ENCODE measurements at places on chromosomes 6 and 20.

DNA sequence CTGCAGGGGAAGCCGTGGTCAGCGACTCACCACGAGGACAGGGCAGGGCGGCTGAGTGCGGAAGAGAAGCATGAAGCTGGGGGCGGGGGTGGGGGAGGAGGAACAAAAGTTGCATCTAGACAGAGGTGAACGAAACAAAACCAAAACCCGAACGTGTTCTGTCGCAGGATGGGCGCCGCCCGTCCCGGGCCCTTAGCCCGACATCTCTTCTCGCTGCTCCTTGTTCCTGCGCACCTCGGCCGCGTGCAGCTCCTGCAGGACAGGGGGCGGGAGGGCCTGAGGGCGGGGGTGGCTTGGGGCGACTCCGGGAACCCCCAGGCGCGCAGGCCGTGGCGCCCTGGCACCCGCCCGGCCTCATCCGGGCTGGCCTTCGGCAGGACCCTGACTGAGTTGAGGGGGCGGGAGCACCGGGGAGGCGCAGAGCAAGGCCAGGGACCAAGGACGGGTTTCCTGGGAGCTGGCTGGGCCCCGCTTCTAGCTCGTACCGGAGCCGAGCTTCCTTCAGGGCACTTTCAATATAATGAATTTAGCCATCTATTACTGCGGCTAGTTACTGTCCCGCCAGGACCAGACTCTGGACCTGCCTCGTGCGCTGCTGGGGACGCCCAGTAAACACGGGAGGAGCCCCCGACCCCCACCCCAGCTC lies 12.0 kb downstream of the STMN3 start:
- peak; percentile 65 for DNase-seq

DNA sequence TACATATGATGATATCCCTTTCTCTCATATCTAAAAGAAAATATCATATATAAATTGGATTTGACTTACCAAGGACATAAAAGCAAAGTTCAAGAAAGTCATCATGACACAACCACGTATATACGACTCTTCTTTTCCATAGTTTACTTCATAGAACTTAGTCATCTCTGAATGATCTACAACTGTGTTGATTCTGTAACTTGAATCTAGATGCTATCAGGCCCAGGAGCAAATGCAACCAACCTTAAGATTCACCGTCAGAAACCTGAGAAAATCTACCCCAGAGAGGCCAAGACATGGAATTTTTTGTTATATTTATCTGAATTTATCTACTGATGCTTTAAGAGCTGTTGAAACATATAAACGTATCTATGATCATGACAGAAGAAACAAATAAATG lies 165.6 kb downstream of the PDE10A start:
- DNase-seq = no peak

DNA sequence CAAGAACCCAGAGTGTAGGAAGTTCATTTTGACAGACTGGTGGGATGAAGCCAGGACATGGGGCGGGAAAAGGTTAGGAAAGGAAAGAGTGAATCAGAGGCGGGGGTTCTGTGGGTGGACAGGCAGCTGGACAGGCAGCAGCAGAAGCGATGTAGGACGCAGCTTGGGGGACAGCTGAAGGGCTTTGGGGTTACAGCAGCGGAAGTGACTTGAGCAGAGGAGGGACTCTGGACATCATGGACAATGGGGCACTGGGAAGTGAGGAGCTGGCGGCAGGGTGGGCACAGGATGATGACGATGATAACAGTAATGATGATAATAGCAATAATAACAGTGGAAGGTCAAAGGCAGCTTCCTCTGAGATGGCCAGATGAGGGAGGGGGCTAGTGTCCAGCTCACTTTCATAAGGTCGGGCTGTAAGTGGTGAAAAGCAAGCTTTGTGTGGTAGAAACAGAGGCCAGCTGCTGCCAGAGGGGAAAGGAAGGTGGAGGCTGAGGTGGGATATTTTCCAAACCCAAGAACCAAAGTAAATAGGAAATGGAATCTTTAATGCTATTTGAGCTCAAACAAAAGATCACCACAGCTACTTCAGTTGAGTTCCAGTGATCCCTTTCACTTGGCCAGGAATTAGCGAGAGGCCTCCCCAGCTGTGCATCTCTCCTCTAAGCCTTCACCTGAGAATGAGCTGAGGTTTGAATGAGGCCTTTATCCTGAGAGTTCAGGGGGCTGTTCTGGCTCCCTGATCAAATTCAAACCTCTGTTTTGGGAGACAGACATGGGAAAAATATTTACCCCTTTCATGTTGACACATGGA lies 433.5 kb downstream of the DHX35 start:
- DNase-seq = no peak

GRCh38 chr20:50363027-50363426 lies 147.2 kb upstream of the PTPN1 start:
- no peak for DNase-seq

DNA sequence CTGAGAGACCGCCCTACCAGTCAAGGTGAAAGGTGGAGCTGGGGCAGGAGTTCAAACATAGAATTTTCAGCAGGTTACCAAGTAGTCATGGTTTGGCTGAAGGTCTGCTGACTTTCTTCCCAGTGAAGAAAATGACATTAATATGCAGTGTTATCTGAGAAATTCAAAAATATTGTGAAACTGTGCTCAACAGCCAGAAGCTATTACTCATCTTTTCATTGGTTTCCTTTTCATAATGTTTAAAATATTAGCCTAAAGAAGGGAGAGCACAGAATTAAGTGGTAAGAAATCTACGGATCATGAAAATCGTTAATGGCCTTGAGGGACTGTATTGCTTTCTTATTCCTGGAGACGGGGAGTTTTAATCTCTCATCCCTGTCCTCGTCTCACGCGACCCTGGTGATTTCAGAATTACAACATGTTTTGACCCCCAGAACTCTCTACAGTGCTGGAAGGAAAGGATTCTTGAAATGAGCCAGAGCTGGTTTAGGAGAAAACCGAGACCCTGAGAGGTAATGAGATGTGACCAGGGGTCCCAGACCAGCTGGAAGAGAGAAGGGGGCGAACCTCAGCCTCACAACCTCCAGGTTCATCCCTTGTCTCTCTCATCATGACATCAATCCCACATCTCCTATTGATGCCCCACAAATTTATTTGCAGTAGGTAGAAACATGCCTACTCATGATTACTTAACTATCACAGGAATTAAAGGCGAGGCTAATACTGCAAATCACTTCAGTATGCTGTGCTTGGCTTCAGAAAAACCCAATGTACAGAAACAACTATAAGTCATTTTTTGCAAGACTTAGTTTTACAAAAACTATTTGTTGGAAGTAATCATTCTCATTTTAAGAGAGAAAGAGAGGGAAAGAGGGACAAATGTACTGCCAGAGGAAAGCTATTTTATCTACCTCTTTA lies 209.5 kb downstream of the FNDC1 start:
- no peak for DNase-seq

- no peak for DNase-seq
Observed at GRCh38 chr6:127345521-127345920, 2.1 kb upstream of the ECHDC1 start.

DNA sequence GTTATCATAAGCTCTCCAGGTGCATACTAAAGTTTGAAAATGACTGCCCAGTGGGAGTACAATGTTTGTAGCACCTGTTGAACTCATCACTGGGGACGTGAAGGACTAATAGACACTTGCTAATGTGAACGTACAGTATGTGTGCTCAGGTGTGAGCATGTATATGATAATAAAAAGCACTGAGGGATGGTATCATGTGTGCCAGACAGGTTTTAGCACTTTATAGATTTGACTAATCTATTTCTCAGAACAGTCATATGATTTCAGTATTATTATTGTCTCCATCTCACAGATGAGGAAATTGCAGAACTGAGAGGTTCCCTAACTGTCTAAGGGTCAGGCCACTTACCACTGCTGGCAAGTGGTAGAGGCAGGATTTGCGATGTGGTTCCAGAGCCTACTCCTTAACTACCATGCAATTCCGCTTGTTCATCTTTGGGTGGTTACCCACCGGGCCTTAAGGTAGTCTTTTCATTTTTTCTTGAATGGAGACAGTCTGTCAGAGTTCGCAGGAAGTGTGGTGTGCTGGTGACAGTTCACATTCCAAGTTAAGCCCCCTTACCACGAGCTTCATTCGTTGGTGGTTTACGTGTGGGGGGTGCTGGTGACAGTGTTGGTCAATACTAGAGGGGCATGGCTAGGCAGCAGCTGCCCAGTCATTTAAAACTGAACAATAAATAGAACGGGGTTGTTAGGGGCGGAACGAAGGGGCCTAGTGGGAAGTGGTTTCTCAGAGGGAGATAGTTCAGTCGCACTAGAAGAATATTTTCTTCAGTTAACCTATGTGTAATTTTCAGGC lies 46.8 kb downstream of the RREB1 start:
- peak; percentile 21 for DNase-seq
